ENCODE measurements at places on chromosomes 5 and 9.

DNA sequence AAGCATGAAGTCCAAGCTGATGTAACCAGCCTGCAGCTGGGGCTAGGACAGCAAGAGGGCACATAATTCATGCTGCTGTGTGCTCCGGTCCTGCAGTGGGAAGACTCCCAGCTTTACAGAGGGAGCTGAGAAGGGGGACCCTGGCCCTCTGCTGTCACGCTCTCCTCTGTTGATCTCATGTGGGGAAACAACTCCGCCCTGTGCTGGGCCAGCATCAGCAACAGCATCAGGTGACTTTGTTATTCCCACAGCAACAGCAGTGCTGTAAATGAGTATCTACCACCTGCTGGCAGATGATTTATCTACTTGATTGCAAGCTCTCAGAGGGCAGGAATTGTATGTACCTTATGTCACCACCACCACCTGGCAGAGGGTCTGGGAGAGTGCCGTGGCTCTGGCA, 176.2 kb downstream of the COL23A1 start:
- DNase-seq, result no peak

DNA sequence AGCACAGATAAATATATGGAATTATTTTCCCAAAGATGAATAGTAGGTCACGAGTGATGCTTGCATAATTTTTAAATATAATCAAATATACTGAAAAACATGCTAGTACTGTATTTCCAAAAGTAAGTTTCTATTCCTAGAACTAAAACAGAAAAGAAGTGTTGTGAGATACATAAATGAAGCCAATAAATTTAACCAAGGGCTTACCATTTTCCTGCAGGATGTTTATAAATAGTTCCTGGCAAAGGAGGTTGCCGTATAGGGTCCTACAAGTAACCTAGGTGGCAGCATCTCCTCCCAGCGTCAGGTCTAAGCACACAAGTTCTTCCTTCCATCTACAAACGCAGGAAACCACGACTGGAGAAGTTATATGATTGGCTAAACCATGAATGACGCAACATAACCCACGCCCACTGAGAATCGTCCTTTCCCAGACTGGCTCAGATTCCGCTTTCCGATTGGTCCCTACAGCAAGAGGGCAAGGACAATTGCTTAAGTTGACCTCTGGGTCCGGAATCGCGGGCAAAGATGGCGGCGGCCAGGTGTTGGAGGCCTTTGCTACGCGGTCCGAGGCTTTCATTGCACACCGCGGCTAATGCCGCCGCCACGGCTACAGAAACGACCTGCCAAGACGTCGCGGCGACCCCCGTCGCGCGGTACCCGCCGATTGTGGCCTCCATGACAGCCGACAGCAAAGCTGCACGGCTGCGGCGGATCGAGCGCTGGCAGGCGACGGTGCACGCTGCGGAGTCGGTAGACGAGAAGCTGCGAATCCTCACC, at the start of gene MRPS30:
Gene MRPS30 (plus strand): TSS at position 513 of the 780 bp plus-strand sequence. CDS start 16 bp downstream, at position 529.
- peak; percentile 99 for DNase-seq

DNA sequence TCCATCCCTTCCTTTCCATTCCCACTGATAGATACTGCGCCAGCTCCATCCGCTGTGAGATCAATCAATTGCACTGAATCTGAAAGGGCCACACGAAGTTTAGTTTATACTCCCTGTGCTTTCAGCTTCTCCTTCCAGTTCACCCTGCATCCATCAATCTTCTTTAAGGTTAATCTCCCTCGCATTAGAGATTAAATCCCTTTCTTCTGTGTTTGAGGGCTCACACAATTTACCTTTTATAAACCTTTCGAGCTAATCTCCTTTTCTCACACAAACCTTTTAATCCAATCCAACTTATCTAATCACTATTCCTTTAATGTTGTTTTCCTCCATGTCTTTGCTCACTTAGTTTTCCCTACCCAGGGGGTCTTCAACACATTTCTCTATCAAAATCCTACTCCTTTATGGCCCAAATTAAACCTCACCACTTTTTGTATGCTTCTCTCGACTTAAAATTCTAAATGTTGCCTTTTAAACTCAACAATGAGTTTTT, 64.6 kb upstream of the HAPLN1 start:
- DNase-seq, result no peak

DNA sequence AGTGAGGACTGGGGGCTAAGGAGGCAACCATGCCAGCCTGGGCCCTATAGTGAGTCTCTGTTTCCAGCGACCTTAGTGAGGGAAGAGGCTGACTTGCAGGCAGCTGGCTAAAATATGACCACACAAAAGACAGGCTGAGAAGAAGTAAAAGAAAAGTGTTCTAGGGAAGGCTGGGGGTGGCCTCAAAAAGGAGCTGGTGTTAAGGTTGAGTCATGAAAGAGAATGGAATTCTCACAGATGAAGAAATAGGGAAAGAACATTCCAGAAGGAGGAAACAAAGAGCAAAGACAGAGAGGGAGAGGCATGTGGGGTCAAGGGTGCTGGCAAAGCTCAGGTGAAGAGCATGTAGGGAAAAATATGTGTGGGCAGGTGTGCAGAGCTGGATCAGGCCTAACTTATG, 302.7 kb upstream of the RFX3 start:
- peak; percentile 29 for DNase-seq

DNA sequence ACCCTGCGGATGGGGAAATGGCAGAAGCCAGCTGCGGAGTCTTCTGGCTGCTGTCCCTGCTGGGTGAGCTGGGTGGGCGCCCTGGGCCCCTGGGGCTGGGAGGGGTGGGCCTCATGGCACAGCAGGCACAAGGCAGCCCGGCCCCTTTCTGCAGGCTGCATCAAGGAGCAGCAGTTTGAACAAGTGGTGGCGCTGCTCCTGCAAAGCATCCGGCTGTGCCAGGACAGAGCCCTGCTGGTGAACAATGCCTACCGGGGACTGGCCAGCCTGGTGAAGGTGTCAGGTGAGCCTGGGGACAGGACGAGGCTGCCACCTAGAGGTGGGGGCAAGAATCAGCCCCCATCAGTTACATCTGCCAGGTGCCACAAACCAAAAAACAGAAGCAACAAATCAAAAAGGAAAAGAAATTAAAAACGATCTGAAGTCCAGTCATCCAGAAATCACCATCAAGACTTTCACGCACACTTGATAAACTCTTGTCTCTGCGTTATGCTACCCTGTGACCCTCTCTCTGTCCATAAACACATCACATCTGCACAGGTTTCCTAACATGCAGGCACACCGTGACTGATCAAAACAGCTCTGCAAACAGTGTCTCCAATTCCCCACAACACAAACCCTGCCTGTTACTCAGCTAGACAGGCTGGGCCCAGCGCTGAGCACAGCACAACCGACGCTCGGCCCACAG, 13.9 kb downstream of the REXO4 start:
- DNase-seq, result no peak

DNA sequence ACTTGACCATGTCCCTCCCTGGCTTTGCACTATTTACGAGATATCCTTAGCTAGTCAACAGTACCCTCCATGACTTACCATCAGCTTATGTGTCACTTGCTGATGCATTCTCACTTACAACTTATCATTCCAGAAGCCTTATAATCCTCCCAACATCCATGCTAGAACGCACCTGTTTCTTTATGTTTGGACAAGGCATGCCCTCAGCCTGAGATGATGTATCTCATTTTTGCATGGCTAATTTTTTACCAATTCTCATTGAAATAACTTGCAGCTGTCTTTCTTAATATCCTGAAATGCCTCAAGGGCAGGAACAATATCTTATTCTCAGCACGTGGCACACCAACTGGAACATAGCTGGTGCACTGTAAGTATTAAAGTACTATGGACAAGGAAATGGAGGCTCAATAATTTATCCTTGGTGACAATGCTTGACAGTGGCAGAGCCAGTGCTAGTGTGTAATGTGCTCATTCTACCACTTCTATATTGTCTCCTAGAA, 281.6 kb downstream of the SLF1 start:
- no peak for DNase-seq

DNA sequence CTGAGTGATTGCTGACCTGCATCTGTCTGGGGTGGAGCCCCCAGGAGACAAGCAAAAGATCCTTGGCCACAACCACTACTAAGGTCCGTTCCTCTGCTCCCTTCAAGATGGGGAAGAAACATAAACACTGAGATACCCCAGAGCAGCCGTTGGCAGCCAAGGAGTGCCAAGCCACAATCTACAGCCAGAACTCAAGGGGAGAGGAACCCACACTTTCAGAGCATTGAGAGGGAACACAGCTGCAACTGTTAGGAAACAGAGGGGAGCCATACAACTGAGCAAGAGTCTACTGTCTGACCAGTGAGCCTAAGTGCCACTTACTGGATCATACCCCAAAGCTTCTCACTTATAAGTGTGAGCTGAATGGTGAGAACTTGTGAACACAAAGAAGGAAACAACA, 44.6 kb upstream of the ADRB2 start:
- no peak for DNase-seq

DNA sequence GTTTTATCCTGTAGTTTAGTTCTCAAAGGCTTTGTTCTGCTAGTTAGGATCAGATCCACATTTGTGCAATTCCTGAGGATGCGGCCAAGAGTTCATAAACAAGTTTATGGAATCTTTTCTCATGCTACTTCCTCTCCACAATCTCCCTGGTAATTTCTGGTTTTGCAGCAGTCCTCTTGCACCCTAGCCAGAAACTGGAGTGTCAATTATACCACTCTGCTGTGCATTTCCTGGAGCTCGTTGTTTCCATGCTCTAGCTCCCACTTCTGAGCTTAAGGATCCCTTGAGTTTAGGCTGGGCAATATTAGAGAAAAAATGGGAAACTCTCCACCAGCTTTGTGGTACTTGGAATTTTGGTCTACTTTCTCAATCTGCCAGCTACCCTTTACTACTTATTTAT, 474.7 kb downstream of the DIRAS2 start:
- DNase-seq, result no peak

DNA sequence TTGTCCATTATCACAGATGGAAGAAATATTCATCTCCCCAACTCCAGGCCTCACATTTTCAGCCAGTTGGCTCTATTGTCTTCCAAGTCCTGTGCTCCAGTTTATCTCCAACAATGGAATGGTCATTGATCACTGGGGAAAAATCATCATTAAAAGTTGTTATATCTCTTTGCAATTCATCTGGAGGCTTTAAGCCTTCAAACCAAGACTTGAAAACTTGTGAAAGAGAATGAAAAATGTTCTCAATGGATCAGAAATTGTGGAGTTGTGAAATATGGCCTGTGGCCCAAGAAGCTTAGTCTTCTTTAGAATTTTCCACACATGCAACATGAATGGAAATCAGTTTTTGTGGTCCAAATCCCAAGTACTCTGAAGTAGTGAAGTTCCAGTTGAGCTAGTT, 569.6 kb downstream of the EBF1 start:
- DNase-seq, result no peak

GRCh38 chr5:115461093-115461492, 83.5 kb downstream of the FEM1C start:
- DNase-seq, result peak; percentile 50

DNA sequence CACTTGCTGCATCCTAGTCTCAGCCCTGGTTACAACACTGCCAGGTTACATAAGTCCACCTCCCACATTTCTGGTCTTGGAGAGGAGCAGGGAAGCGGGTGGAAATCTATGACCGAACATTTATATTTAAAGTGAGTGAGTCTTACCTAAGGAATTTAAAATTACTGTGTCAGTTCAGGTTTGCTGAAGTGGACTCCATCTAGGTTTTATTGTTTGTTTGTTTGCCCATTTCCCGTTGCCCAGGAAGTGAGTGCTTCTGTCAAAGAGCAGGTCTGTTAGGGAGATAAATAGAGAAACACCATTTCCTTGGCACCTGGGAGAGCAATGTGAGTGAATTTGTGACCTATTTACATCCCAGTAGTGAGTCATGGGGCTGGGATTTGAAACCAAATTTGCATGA, 179.5 kb downstream of the KIF4B start:
- no peak for DNase-seq

DNA sequence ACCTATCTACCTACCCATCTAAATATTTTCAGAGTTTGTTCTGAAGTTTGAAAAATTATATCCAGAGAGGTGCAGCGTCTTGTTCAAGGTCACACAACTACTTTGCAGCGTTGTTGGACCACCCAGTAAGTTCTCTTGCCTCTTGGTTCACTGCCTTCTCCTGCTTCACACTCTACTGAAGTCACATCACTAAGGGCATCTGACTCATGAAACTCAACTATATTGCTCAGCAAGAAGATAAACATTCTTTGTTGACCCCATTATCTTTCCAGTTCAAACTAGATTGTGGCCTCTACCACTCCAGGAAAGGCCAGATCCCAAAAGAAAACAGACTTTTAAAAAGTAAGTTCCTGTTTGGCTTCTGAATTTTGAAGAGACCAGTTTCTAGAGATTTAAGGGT, 326.9 kb downstream of the SLIT3 start:
- no peak for DNase-seq

DNA sequence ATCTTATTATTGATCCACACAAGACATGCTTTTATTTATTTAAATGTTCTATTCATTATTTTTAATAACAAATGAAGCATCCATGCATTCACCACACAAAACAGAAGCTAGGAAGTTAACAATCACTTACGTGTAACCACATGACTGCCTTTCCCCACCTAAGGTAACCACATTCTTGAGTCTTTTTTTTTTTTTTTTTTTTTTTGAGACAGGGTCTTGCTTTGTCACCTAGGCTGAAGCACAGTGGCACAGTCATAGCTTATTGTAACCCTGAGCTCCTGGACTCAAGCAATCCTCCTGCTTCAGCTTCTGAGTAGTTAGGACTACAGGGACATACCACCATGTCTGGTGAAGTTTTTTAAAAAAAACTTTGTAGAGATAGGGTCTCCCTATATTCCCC, 133.0 kb downstream of the DOCK2 start:
- no peak for DNase-seq

DNA sequence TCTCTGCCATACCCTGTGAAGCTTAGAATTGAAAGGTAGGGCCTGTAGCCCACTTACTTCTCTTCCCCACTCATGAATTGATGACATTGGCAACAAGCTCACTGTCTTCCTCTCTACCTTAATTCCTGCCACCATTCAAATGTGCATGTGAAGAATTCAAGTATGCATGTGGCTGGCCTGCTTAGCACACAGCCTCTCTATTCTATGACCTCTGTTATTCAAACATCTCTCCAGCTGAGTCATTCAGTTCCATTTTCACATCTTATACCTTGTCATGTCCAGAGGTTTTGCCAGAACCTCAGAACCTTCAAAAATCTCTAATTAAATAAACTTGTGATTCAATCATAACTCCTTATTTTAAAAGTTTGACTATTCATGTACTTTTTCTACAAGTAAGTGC, 114.7 kb upstream of the MAN2A1 start:
- DNase-seq, result no peak

DNA sequence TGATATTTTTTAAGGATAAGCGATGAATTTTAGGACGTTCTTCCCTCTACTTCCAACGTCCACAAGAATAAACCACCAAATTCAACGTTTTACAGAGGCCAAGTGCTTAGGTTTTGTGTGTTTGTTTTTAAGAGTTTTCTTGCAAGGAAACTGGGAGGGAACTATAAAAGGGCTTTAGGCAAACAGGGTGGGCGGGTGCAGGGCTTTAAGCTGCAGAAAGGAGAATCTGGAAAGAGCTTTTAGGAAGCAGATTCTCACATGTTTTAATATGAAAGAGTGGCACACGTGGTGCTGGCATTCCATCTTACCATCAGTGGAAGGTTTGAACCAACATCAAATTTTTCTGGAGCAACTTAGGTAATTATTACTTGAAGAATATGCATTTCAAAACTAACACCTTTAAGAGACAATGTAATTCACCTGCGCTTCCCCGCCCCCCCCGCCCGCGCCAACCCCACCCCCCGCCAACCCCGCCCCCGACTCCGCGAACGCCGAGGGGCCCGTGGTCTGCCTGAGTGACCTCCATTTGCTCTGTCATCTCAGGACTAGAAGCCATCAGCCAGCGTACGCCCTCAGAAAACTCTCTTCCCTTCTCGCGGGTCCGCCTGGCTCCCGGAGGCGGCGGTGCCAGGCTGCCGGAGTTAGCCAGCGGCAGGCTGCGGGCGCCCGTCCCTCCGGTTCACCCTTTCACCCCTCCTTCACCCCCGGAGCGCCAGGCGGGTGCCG, 911 bp upstream of the PIK3R1 start:
- DNase-seq, result peak; percentile 21

- DNase-seq, result no peak
Observed at GRCh38 chr9:2962471-2963172, 118.7 kb upstream of the PUM3 start.

All from ELR (cell line).